ENCODE measurements at places on chromosomes 7 and 10. TPM values are rescaled to one million over a fixed set of nuclear protein-coding genes. Genes with fewer than 3 reads are reported as not detected.
A peak's percentile ranks its signal among the peaks of the same experiment; 100 is the strongest.

DNA sequence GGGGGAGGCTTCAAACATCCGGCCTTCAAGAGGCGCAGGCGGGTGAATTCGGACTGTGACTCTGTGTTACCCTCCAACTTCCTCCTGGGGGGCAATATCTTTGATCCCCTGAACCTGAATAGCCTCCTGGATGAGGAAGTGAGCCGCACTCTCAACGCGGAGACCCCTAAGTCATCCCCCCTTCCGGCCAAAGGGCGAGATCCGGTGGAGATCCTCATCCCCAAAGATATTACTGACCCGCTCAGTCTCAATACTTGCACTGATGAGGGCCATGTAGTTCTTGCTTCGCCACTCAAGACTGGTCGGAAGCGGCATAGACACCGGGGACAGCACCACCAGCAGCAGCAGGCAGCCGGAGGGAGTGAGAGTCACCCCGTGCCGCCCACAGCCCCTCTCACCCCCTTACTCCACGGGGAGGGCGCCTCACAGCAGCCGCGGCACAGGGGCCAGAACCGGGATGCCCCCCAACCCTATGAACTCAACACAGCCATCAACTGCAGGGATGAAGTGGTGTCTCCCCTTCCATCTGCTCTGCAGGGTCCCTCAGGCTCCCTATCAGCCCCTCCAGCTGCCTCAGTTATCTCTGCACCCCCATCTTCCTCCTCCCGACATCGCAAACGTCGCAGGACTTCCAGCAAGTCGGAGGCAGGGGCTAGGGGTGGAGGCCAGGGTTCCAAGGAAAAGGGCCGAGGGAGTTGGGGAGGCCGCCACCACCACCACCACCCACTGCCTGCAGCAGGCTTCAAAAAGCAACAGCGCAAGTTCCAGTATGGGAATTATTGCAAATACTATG, 1.1 kb downstream of the MEPCE start:
- H3K4me3 ChIP-seq = peak overlapping the region; percentile 83
- H3K27me3 ChIP-seq = no peaks in the 10 kb centered on the region
- H3K36me3 ChIP-seq = peaks cover 52% of the 10 kb centered on the region
- H3K27ac ChIP-seq = peak overlapping the region; percentile 97
- H3K4me1 ChIP-seq = peaks cover 39% of the 10 kb centered on the region
- DNase-seq = peak; percentile 69

The IPMK gene
- total RNA-seq = 9.5 TPM

DNA sequence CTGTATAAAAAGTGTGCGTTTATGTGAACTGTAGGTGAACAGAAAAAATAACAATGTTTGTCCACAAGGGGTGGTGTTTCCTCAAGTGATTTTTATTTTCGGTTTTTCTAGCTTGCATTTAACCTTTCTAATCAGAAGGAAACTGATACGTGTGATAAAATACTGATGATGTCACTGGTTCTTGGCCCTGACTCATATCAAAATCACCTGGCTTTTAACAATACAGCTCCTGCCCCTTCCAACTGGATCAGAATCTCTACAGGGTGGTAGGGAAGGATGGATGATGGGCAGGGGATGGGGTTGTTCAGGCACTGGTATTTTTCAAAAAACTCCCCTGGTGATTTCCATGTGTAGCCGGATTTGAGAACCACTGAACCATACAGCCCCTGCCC, 10.9 kb downstream of the NPFFR1 start:
- peaks cover 14% of the 10 kb centered on the region for H3K4me1 ChIP-seq
- no peaks in the 10 kb centered on the region for H3K27me3 ChIP-seq
- H3K27ac ChIP-seq = peak overlapping the region; percentile 52
- no peak overlapping the region for H3K4me3 ChIP-seq
- peak; percentile 20 for DNase-seq

DNA sequence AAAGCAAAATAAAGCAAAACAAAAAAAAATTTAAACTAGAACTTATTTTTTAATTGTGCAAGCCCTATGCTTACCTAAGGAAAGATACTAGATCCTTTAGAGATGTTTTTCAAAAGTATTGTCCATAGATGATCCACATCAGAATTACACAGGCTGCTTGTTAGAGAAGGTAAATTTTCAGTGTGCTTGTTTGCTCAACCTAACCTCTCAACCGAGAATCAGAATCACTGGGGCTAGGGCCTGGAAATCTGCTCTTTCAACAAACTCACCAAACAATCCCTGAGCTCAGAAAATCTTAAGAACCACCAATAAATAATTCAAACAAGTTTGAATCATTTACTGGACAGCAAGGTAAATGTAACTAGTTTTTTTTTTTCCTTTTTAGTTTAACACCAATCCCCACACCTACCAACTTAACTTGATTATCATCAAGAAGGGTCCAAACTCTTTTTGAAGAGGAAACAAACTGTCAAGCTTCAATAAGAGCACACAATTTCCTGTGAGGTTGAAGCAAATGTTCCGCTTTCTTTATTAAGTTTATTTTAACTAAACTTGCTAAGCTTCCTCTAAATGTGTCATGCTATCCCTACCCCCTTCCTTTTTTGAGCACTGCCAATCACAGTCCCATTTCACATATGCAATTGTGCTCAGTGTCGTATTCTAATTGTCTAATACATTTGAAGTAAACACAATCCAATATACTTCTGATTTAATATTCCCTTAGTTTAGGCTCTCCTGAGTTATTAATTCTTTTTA, 7.4 kb upstream of the TSPAN33 start:
- H3K4me1 ChIP-seq = peaks cover 26% of the 10 kb centered on the region
- peak overlapping the region; percentile 92 for H3K27ac ChIP-seq
- no peak for DNase-seq
- no peaks in the 10 kb centered on the region for H3K27me3 ChIP-seq
- no peaks in the 10 kb centered on the region for H3K36me3 ChIP-seq

The ACHE gene
- 0.25 TPM for total RNA-seq

- H3K27me3 ChIP-seq = peaks cover 2% of the 10 kb centered on the region
- DNase-seq = no peak
- no peak overlapping the region for H3K27ac ChIP-seq
- no peak overlapping the region for H3K4me3 ChIP-seq
- no peaks in the 10 kb centered on the region for H3K36me3 ChIP-seq
- no peaks in the 10 kb centered on the region for H3K4me1 ChIP-seq
These were observed 31.9 kb downstream of the PAPSS2 start for GRCh38 chr10:87691506-87692070.

DNA sequence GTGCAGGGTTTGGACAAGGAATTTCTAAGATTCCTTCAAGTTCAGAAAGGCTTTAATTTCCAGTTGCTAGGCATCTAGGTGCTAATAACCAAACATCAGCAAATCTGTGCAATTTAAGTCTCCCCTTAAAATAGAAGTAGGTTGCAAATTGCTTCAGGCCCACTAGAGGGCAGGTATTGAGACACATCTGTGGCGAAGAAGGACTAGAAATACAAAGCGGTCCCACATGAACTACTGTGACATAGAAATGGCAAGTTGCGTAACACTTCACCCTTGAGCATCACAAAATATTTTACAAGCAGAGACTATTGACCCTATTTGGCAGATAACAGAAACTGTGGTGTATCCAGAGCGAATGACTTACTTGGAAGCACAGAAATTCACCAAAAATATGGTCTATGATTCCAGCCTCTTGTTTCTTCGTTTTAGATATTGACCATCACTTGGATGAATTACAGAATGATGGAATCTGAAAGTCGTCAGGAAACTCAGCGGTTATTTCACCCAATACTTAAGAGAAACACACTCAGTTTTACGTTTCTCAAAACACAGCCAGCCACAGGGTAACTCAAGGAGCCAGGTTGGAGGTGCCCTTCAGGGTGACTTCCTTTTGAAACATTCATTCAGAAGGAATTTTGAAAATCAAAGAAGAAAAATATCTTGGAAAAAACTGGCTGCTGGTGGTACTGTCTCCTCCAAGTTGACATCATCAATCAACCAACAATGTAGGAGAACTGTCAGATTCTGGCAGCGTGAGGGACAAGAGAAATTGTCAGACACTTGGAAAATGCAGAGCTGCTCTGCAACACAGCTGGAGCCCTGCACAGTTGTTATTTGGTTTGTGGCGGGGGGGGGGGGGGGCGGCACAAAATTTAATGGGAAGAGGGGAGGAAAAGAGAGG, 256.3 kb upstream of the MINDY3 start:
- H3K4me1 ChIP-seq = no peaks in the 10 kb centered on the region
- no peak overlapping the region for H3K4me3 ChIP-seq
- DNase-seq = peak; percentile 13

DNA sequence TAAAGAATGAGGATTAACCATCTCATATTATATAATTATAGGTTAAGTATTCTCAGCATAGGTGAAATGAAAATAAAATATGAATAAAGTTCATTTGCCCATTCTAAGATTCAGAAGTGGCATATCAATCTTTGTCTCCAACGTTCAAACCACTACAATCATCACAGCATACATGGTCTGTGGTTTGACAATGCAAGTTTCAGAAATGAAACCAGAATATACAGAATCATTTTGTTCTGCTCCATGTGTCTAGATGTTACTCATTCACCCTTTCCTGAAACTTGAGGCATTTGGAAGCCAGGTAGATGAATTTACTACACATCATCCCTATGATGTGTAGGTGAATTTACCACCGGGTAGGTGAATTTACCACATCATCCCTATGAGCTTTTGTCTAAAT, 44.5 kb upstream of the PPP1R3A start:
- no peak for DNase-seq
- no peaks in the 10 kb centered on the region for H3K4me1 ChIP-seq
- no peak overlapping the region for H3K27ac ChIP-seq
- H3K27me3 ChIP-seq = no peaks in the 10 kb centered on the region
- no peak overlapping the region for H3K4me3 ChIP-seq
- no peaks in the 10 kb centered on the region for H3K36me3 ChIP-seq

DNA sequence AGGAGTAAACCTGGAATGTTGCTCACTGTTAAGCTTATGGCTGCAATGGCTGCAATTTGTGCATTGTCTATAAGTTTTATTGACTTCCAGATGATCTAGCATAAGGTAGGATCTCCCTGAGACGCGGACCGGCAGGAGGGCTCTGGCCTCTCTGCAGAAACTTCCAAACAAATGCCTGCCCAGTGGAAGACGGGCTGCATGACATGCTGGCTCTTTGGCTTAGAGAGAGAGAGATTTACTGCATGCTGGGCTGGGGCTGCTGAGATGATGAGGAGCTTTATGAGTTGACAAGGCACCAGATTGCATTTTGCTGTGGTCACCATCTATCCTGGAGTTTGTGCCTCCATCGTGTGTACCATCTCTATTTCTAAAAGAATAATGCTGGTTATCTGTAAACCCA, 193.2 kb downstream of the GALNT17 start:
- H3K4me1 ChIP-seq = no peaks in the 10 kb centered on the region

- H3K36me3 ChIP-seq = peaks cover 24% of the 10 kb centered on the region
- peaks cover 27% of the 10 kb centered on the region for H3K4me1 ChIP-seq
- DNase-seq = no peak
- H3K4me3 ChIP-seq = no peak overlapping the region
These were observed 128.1 kb upstream of the SAMD8 start for GRCh38 chr10:74983383-74983782.

- peaks cover 15% of the 10 kb centered on the region for H3K4me1 ChIP-seq
- H3K27me3 ChIP-seq = no peaks in the 10 kb centered on the region
- H3K27ac ChIP-seq = no peak overlapping the region
- no peaks in the 10 kb centered on the region for H3K36me3 ChIP-seq
These were observed 85.0 kb upstream of the ZNF800 start for GRCh38 chr7:127477295-127478023.

GRCh38 chr7:29946428-29947186, 43.0 kb downstream of the SCRN1 start:
- peak; percentile 8 for DNase-seq
- H3K36me3 ChIP-seq = peaks cover 2% of the 10 kb centered on the region
- no peak overlapping the region for H3K27ac ChIP-seq
- H3K4me3 ChIP-seq = no peak overlapping the region

DNA sequence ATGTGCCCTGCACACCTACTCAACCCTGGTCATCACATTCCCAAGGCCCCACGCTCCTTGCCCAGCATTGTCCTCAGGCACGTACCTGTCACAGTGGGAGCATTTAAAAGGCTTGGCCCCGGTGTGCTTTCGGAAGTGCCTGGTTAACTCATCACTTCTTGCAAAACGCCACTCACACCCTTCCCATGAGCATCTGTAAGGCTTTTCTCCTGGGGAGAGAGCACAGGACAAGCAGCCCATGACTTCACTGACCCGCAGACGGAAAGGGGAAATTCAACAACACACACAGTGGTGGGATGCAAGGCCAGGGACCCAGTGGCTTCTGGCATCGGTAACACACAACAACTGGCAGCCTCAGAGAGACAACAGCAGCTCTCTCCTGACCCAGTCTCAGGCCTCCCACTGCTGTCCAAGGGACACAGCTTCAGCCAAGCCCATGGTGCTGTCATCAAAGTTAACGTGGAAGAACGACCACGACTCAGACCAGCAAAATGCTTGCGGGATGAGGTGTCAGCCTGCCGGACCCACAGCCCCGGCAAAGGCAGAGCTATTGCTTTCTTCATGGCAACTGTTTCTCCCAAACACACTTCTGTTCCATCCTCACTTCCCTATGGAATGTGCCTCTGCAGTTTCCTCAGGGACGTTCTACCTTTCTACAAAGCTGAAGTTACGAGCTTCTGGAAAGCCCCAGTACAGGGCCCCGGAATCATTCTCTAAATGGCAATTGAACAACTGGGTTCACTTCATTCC, 4.8 kb downstream of the KLF6 start:
- H3K4me1 ChIP-seq = peaks cover 69% of the 10 kb centered on the region
- peak overlapping the region; percentile 99 for H3K27ac ChIP-seq
- DNase-seq = no peak
- H3K27me3 ChIP-seq = no peaks in the 10 kb centered on the region
- H3K4me3 ChIP-seq = peak overlapping the region; percentile 93

The ITPRID1 gene
- total RNA-seq = not detected

DNA sequence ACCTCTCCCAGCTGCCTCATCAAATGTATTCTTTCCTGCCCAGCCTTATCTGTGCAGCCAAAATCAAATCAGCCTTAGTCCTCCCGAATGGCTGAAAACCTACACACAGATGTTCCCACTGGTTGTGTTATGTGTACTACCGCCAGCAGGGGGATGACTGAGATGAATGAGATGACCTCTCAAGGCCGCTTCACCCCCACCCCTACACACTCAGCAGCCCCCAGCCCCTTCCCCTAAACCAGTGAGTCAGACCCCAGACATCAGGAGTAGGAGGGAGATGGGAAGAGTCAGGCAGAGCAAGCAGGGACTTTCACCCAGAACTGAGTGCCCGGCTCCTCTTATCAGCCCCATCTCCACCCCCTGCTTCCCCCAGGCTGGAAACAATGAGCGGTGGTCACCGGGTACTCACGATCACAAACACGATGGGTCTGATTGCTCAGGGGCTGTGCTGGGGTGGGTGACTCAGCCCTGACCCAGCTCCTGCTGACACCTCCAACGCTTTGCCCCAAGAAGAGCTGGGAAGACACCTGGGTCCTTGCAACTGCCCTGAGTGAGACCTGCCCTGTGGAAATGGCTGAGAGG, 6.5 kb upstream of the C10orf105 start:
- H3K27me3 ChIP-seq = no peaks in the 10 kb centered on the region
- peak overlapping the region; percentile 99 for H3K27ac ChIP-seq
- H3K4me1 ChIP-seq = peaks cover 87% of the 10 kb centered on the region

- no peaks in the 10 kb centered on the region for H3K4me1 ChIP-seq
- H3K27ac ChIP-seq = no peak overlapping the region
- no peak overlapping the region for H3K4me3 ChIP-seq
- no peaks in the 10 kb centered on the region for H3K27me3 ChIP-seq
- no peaks in the 10 kb centered on the region for H3K36me3 ChIP-seq
These were observed 179.7 kb downstream of the CFTR start for GRCh38 chr7:117659531-117660011.

The TMEM270 gene
- not detected for total RNA-seq

GRCh38 chr10:126617733-126618132, 52.8 kb downstream of the C10orf90 start:
- H3K27ac ChIP-seq = no peak overlapping the region
- no peaks in the 10 kb centered on the region for H3K4me1 ChIP-seq
- no peak overlapping the region for H3K4me3 ChIP-seq
- H3K36me3 ChIP-seq = no peaks in the 10 kb centered on the region
- H3K27me3 ChIP-seq = no peaks in the 10 kb centered on the region

Measured in activated CD8-positive, alpha-beta T cell treated with anti-CD3 and anti-CD28 coated beads for 36 hours (primary cell).